ENCODE measurements at places on chromosomes 16 and 17.

DNA sequence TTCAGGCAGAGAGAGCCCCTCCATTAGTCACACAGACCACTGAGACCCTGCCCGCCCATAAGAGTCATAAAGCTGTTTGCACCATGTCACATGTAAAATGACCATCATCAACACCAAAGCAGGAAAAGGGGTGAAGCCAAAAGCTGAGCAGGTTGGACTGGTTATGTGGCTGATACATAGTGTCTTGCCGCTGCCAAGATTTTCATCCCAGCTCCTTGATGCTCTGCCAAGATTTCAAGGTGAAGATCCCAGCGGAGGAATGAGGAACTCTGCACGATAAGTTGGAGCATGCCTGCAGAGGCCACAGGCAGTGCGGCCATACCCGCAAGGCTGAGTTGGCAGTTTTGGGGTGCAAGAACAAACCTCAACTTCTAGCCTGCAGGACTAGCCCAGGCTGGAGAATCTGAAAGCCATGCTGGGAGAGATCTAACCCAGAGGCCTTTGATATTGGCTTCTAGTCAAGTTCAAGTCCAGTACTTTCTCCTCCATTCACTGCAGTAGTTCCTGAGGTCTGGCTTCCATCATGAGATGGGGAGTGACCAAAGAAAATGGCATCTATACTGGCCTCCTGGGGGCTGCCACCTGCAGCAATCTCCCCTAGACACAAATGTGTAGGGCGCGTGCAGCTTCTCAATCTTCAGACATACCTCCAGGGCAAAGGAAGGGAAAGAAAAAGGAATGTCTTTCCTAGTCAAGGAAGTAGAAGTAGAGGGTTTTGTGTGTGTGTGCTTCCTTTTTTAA lies 79.7 kb upstream of the NOL11 start:
- H3K27me3 ChIP-seq = no peaks in the 10 kb centered on the region
- H3K27ac ChIP-seq = no peak overlapping the region
- no peaks in the 10 kb centered on the region for H3K36me3 ChIP-seq
- no peaks in the 10 kb centered on the region for H3K4me1 ChIP-seq

- no peaks in the 10 kb centered on the region for H3K4me1 ChIP-seq
- DNase-seq = no peak
- no peaks in the 10 kb centered on the region for H3K36me3 ChIP-seq
- no peak overlapping the region for H3K27ac ChIP-seq
Observed at GRCh38 chr16:69049603-69050375, 55.7 kb upstream of the HAS3 start.

- no peaks in the 10 kb centered on the region for H3K27me3 ChIP-seq
- H3K36me3 ChIP-seq = peaks cover 5% of the 10 kb centered on the region
- H3K4me3 ChIP-seq = no peak overlapping the region
- DNase-seq = no peak
- no peaks in the 10 kb centered on the region for H3K4me1 ChIP-seq
- no peak overlapping the region for H3K27ac ChIP-seq
Observed at GRCh38 chr16:14196539-14196938, 125.4 kb downstream of the MRTFB start.

DNA sequence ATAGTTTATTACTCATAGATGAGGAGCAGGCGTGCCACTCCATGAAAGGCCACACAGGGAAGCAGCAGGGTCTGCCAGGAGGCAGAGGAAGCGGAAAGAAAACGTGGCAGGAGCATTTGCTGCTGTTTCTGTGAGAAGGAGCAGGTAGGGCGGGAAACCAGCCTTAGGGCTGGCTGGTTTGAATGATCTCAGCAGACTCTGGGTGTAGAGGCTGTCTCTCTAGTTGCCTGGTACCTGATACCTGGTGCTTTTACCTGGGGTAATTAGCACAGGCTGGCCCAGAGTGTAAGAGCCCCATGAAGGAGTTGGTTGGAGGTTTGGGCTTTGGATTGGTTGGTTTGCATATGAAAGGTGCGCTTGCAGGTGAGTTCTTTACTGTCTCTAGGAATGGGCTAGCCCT lies 205.0 kb upstream of the CACNG3 start:
- no peaks in the 10 kb centered on the region for H3K27me3 ChIP-seq
- no peaks in the 10 kb centered on the region for H3K36me3 ChIP-seq
- H3K4me3 ChIP-seq = no peak overlapping the region
- no peak for DNase-seq
- peaks cover 19% of the 10 kb centered on the region for H3K4me1 ChIP-seq

DNA sequence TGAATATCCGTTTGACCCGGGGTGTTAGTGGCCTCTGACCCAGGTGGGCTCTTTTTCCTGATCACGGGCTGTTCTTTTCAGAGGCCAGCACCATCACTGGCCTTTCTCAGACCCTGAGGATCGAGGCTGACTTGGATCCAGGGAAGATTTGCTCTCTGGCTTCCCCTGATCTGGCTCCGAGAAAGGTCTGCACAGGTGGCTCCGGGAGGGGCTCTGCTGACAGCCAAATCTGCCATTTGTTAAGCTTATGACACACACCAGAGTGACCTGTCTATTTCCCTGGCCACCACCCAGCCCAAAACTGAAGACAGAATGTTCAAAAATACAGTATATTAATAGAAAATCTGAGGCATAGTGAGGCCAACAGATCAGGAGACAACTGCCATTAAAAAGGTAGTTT lies 221.8 kb upstream of the TNRC6C start:
- H3K4me1 ChIP-seq = peaks cover 62% of the 10 kb centered on the region
- DNase-seq = no peak
- peaks cover 4% of the 10 kb centered on the region for H3K36me3 ChIP-seq
- H3K27ac ChIP-seq = no peak overlapping the region

Data from neural progenitor cell (in vitro differentiated cells).